ENCODE measurements at places on chromosomes 1 and 21.

GRCh38 chr1:93704052-93704451 lies 22.4 kb upstream of the BCAR3 start:
- DNase-seq, result no peak

DNA sequence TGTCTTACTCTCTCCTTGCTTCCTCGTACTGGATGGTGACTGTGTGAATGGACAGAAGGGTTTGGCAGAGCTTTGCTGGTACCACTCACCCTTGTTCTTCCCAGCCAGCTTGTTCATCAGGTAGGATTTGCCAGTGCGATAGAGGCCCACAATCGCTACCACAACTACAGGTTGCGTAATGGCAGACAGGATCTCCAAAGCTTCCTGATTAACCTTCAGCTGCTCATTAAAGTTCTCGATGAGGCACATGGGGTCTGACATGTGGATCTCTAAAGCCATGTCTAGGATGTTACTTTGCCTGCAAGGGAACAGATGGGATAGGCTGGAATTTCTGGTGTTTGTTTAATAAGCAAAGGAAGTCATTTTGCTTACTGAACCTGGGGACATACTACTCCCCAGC lies 3.4 kb downstream of the GBP5 start:
- DNase-seq, result no peak

DNA sequence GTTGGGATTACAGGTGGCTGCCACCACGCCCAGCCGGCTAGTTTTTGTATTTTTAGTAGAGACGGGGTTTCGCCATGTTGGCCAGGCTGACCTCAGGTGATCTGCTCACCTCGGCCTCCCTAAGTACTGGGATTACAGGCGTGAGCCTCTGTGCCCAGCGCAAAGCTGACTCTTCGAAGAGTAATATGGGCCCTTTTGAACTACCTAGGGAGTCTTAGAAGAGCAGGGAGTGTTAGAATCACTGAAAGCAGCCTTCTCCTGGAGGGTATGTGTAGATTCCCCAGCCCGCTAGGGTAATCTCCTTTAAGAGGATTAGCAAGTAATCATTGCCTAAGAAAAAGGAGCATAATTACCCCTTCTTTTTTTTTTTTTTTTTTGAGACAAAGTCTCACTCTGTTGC lies 6.5 kb upstream of the MAST2 start:
- DNase-seq, result no peak

DNA sequence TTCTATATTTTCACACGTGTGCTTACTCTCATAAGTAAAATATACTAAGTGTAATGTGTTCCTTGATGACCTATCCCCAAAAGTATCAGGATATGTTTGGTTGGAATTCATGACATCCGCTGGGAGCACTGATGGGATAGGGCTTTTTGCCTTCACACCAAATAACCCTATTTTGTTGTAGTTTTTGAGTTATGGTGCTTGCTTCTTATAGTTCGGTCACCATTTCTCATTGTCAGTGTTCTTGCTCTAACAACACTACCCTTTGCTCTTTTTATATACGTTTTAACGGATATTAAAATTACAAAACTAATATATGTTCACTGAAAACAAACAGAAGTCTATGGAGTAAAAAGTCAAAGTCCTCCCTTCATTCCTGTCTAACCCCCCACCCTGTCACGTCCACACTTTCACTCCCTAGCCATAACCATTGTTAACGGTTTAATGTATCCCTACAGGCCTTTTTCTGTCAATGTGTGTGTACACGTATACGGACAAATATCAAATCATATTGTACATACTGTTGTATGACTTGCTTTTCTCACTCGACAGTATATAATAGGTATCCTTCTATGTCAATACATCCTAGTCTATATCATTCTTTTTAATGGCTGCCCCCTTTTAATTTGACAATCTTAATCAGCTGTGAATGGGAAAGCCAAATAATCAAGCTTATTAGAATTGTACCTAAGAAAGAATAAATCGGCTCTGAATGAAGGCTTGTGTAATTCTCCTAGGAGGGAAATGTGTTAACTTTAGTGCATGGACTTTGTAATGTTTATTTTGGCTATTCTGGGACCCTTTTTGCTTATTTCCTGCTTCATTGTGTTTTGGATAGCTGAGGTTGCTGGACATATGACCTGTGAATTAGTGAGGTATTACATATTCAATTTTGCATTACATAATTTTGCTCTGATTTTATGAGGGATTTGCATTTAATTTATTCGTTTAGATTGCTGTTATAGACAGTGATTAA lies 3.5 kb upstream of the RNF220 start:
- DNase-seq, result no peak

DNA sequence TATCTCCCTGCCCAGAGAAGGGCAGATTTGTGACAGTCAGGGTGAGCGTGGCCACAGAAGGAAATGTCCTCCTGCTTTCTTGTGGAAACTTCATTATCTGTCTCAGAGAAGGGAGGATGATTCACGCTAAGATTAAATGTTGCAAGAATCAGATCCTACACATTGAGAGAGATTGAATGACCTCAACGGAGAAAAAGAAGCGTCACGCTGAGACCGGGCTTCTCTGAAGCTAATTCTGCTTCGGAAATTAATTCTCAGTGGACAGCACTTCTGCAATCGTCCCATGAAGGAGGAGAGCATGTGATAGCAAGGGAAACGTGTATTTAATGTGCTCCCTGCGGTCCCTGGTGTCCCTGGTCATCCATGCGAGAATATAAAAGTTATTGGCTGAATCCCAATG lies 19.8 kb upstream of the C1orf21 start:
- DNase-seq, result no peak

- DNase-seq, result no peak
Measured at GRCh38 chr21:26844258-26845065, 747 bp downstream of the ADAMTS1 start.

DNA sequence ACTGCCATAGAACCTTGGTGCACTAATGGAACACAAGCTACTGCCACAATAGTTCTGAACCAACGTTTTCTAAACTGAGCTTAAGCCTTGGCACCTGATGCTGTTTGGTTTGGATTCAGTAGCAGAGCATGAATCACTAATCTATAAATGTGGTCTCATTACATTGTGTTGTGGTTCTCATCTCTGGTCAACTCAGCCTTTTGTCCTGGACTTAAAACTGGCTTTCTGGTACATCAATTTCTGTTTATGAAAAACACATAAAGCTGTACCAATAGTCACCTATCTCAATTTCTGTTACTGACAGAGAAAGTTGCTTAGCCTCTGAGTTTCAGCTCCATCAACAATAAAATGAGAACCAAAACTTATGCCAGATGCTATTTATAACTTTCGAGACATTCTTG lies 197.5 kb upstream of the KIAA0040 start:
- DNase-seq, result no peak

GRCh38 chr1:26112407-26112775 lies 767 bp downstream of the PDIK1L start:
- no peak for DNase-seq

- DNase-seq, result no peak
Measured at GRCh38 chr1:218254296-218254946, 30.7 kb upstream of the RRP15 start.

GRCh38 chr21:42798106-42798505 lies 81.2 kb downstream of the WDR4 start:
- DNase-seq, result no peak

DNA sequence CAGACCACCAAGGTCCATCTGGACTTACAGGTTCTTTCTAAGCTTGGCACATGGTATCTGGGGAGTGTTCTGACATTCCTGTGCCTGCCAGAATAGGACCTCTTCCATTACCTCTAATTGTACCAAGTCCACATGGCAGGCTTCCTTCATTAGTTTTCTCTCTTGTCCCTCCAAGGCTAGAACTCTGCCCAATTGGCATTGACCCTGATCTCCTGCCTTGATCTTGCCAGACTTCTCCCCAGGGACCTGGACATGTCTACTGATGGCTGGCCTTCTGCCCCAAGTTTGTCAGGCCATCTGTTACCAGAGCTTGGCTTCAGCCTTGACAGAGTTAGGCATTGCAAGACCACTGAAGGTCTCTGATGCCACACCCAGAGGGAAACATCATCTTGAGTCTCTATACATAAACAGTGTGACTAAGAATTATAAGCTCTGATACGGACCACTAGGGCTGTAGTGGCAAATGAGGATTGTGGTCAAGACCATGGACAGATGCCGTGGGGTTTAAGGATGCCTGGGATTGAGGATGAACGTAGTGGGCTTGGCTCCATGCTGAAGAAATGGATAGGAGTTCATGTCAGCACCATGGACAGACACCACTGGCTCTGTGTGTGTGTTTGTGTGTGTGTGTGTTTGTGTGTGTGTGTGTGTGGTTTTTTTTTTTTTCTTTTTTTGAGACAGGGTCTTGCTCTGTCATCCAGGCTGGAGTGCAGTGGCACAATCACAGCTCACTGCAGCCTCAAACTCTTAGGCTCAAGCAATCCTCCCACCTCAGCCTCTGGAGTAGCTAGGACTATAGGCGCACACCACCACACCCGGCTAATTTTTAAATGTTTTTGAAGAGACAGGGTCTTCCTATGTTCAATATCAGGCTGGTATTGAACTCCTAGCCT lies 19.5 kb upstream of the PSMB2 start:
- DNase-seq, result no peak

GRCh38 chr1:115746021-115746690 lies 22.4 kb downstream of the CASQ2 start:
- DNase-seq, result no peak

GRCh38 chr21:34946916-34947534 lies 102.1 kb downstream of the RUNX1 start:
- no peak for DNase-seq

- DNase-seq, result no peak
Measured at GRCh38 chr1:244231572-244232315, 180.7 kb downstream of the ZBTB18 start.

GRCh38 chr1:32028746-32029145 lies 15.1 kb downstream of the KHDRBS1 start:
- no peak for DNase-seq

DNA sequence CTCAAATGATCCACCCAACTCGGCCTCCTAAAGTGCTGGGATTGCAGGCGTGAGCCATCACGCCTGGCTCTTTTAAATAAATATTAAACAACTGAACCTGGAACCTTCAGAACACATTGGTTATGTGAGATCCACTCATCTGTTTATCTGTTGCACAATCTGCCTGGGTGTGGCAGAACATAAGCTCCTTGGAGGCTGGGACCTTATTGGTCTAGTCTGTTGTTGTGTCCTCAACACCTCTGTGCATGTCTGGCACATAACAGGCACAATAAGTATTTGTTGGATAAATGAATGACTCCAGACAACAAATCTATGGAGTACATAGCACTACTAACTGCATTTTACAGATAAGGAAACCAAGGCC lies 4.1 kb upstream of the NBL1 start:
- DNase-seq, result no peak

DNA sequence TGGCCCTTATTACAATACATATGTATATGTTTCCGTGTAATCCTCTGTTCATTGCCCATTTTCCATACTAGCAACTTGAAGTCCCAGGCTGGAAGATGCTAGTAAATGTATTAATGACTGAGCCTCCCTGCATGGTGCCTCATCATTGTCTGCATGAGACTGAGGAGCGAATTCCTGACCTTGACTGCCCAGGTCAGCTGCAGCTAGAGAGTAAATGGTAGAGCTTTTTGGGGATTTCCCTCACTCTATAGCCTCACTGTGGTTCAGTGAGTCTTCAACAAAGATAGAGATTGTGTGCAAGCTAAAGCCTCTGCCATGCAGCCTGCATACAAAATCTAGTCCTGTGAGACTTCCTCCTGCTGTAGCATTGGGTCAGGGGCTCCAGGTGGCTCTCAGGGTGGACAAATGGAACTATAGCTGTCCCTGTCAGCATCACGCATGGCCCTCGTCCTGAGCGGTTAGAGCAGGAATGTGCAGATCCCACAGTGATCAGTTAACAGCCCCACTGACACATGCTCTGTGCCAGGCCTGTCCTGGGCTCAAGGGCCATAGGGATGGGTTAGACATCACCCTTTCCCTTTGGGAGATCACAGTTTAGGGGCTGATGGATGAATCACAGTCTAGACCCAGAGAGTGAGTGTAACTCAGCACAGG lies 741.7 kb downstream of the MATN1 start:
- DNase-seq, result no peak

GRCh38 chr1:201789245-201789644 lies 39.7 kb upstream of the IPO9 start:
- no peak for DNase-seq

DNA sequence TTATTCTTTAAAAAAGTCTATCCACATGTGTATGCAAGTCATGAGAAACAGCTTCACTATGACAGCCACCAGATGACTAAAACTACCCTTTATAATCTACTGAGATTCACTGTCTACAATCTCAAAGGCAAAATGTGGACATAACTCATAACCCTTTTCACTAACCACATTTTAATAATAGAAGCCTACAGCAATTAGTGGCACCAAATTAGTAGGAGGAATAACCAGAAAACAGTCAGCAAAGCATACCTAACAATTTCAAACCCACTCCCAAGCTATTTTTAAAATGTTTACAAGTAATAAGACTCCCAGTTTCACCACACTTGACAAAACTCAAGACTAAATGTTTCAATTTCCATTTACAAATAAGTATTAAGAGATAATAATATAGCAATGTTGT lies 442.9 kb downstream of the PTPRC start:
- DNase-seq, result no peak

GRCh38 chr1:96968983-96969382 lies 247.4 kb downstream of the PTBP2 start:
- DNase-seq, result no peak

DNA sequence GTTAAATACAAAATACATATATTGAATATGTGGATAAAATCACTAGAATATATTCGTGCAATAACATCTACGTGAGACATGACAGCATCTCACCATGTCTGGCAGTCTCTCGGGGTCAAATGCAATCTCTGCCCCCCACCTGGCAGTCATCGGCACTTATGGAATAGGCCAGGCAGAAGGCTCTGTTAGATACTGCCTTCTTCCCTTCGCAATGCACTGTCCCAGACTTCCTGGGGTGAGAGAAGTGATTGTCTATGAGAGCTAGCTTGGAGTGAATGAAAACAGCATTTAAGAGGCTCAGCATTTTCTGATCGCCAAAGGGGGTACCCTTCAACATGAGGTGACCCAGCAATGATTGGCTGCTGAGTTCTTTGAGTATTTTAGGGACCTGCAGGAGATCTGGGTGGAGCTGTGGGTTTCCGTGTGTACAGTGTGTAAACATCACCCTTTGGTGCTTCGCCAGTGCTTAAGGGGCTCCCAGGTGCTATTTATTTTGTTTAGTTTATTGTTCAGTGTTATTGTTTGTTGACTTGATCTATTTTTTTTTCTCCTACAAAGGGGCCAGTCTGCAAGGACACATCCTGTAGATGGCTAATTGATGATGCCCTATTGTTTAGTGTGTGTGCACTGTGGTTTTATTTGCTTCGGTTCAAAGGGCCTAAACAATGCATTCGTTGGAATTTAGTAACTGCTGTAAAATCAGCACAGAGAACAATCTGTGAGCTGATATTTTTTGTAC lies 10.2 kb downstream of the ERG start:
- no peak for DNase-seq
